ENCODE measurements at places on chromosomes 16 and 17. TPM values are rescaled to one million over a fixed set of nuclear protein-coding genes. Genes with fewer than 3 reads are reported as not detected.

DNA sequence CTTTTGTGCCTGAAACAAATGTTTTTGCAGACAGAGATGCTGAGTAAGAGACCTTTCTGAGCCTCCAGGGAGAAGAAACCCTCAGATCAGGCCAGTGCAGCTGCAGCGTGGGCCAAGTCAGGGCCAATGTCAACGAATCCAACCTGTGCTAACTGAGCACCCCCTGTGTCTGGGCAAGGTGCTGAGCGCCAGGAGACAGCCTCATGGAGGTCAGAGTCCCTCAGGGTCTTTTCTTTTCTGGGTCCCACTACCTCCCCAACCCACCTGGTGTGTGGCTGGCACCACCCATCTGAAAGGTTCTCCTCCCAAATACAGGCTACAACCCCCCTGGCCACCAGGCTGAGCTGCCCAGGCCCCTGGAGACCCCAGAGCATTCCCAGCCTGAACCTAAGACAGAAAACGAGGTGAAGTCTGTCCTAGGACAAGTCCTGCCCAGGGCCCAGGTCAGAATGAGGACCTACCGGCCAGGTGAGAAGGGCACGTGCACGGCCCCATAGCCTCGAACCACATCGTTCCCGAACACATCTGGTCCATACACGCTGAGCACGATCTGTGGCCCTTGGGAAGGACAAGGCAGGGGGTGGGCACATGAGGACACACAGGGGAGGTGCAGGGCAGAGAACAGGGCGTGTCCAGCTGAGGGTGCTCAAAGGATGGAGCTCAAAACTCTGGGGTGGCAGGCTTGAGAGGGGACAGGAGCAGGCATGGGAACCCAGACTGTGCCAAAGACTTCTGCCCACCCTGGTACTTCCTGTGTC is 15.0 kb downstream of the B9D1 start:
- no peak for DNase-seq
- H3K36me3 ChIP-seq = no peaks in the 10 kb centered on the region

The NRN1L gene
- 1.0 TPM for total RNA-seq

The TBC1D3C gene
- not detected for total RNA-seq

DNA sequence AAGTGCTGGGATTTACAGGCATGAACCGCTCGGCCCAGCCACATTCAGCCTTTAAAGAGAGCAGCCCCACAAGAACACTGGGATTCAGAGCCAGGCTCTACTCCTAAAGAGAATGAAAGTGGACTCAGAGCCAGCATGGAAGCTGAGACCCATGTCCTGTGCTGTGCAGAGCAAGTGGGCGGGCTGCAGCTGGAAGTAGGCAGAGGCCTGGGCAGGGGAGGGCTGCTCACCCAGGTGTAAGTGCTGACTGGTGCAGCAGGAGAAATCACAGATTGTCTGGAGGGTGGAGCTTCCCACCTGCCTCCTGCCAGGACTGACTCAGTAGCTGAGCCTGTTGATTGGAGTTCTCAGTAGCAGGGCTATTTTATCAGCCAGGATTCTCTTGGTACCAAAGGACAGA is 178.7 kb downstream of the KATNIP start:
- H3K36me3 ChIP-seq = peaks cover 23% of the 10 kb centered on the region
- no peak overlapping the region for H3K4me3 ChIP-seq
- H3K27me3 ChIP-seq = peaks cover 21% of the 10 kb centered on the region

The SNAI3 gene
- total RNA-seq = not detected

The ZSCAN10 gene
- 0.74 TPM for total RNA-seq
